CD4-positive, alpha-beta T cell treated with Interleukin-17A for 4 hours (primary cell): ENCODE measurements at places on chromosomes 7 and 10.

DNA sequence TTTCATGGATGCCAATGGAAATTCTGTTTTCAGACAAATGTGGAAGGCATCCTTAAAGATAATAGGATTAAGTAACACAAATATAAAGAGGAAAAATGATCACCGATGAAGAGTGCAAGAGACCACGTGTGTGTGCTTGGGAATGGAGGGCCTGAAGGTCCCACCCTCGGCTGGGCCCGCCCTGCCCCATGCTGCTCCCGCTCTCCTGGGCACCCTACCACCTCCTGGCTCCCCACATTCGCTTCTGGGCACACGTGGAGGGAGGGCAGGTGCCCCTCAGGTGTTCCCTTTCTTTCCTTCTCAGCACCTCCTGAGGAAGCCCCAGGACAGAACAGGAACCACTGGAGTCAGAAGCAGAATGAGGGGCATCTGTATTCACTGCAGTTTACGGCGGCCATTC, 367.6 kb downstream of the DNAJB6 start:
- no peak for DNase-seq

DNA sequence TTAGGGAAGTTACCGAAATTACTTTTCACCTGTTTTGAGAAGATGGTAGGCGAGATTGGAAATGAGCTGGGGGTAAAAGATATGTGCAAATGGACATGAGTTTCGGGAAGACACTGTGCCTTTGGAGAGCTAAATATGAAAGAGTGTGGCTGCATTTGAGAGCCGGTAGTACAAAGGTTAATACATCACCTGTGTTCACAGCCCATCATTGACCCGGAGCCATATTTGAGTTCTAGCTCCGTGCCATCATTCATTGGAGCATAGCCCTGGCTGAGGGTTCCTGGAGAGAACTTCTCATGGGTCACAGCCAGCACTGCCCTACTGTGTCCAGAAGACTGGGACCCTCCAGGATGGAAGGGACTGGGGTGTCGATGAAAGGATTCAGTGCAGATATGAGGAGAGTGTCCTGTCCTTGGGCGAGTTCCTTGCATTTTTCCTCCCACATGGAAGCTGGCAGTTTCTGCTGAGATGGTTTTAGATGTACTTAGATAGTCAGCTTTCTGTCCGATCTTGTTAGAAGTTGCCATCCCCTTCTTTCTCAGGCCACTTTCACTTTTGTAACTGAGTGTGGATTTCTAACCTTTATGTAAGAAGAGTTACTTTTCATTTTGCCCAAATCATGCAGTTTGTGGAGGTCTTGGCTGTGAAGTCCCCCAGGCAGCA, 138.8 kb downstream of the JCAD start:
- DNase-seq, result no peak

- no peak for DNase-seq
These were observed 438.1 kb upstream of the FOXK1 start for GRCh38 chr7:4244041-4244440.

DNA sequence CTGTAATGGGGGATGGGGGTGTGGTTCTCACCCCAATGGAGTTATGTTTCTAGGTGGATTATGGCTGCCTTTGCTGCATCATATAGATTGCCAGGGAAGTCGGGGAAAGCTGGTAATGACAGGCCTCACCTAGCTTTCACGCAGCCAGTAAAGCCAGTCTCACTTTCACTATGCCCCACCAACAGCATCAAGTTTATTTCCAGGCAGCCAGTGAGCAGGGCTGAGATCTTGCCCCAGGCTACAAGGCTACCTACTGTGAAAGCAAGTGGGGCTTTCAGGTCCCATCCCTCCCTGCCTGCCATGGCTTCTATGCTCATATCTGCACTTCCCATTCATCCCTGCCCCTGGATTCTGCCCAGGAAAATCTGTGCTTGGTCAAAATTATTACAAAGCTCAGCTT, 61.7 kb upstream of the NXPH1 start:
- no peak for DNase-seq

DNA sequence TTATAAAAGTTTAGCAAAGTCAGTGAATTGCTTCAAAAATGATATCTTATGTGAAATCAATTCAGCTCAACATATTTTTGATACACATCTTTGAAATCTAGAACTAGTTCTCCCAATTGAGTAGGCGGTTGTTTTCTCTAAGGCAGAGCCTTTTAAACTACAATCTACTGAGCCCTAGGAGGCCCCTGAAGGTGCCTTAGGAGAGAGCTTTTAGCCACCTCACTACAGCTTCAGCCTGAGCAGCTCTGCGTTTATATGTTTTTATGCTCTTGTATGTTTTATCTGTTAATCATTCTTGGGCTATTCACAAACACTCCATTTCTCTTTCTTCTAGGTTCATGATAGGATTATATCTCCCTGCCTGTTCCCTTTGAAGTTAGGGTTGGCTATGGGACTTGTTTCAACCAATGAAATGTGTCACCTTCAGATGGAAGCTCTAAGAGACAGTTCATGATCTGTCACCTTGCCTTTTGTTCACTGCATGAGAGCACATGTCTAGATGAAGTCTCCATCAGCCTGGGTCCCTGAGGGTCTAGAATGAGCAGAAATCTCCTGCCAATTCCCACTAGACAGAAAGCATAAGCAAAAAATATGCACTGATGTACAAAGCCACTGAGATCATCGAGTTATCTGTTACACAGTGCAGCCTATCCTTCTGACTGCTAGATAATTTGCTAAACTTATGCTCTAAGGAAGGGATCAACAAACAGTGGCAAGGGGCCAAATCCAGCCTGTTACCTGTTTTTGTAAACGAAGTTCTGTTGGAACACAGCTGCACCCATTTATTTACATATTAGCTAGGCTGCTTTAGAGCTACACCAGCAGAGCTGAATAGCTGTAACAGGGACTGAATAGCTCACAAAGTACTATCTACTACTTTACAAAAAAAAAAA, 128.5 kb upstream of the CDK1 start:
- no peak for DNase-seq

GRCh38 chr7:107939573-107940489, 48.8 kb downstream of the DLD start:
- no peak for DNase-seq

DNA sequence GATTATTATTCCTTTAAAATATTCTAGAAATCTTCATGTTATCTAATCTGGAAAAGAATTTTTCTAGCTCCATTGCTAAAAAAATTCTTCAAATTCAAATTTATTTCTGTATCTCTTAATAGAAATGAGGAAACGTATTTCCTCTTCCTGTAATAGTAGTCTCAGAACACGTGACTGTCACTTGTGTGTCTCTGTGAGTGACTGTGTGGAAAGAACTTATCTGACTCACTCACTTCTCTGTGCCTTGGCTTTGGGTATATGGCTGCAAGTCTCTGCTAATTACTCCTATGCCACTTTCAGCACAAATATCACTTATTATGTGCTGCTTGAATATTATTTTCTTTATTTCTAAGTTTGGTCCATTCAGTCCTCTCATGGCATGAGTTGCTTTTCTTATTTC, 132.7 kb downstream of the CNTNAP2 start:
- no peak for DNase-seq

DNA sequence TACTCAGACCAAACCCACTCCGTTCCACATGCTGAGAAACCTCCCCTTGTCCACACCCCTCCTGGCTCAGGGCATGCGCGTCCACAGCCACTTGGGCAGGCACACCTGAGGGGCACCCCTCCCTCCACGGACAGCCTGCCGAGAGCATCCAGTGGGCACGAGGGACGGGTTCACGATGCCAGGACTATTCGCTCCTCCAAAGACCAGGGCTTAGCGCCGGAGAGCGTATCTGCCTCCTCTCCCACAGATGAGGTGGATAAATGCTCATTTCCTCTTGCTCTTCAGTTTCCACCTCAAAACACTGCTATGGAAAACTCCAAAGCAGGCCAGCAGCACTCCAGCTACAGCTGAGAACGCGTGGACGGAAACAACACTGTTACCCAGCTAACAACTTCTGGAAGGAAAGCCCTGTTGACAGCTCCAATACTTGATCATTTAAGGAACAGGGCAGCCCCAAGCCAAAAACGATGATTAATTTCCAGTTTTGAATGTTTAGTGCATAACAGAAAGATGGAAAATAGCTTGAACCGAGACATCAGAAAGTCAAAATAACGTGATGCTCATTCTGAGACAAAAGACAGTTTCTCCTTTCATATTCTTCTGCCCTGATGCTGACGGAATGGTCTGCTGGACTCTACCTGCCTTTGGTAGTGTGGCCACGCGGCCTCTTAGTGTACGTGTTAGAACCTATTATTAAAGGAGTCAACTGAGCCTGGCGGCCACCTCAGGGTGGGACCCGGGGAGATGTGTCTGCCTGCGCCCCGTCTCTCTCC, 204.7 kb downstream of the DNAJB6 start:
- DNase-seq, result no peak

- DNase-seq, result no peak
These were observed 6.6 kb downstream of the CUBN start for GRCh38 chr10:17122726-17123661.
